ENCODE measurements at places on chromosomes 3 and 15.

DNA sequence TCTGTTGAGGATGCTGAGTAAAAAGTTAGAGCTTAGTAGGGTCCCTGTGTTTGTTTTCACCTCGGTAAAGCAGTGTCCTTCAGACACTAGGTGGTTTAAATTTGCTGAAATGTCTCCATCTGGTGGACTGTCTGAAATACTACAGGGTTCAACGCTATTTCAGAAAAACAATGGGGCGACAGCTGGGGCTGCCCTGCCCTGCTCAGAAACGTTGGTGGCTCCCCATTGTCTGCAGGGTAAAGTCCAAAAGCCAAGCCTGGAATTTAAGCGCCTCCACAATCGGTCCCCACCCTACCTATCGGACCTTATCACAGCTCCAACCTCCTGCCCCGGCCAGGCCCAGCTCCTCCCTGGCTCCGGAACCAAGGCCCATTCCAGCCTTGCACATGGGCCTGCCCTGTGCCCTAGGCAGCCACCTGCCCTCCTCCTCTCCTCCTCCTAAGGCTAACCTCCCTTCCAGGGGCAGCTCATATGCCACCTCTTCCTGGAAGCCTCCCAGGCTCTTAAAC lies 4.3 kb upstream of the TSEN2 start:
- DNase-seq: no peak

DNA sequence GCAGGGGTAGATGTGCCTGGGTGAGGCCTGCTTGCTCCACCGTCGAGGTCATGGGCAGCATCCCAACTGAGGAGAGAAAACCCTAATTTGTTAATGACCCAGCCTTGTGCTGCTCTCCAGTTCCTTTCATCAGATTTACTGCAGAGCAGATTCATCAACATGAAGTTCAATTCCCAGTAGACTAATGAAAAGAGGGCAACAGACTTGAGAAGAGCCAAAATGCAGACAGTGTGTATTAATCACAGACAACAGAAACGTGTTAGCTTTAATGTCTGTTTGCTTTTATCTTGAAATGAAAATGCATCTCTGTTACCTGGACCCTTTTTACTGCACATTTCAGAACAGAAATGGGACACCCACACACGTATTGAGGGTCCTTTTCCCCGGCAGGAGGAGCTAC lies 103.5 kb upstream of the TRIM42 start:
- DNase-seq: no peak

GRCh38 chr3:4976109-4976508 lies 3.1 kb upstream of the BHLHE40 start:
- DNase-seq: no peak

- no peak for DNase-seq
These were observed 33.0 kb downstream of the DENND6A start for GRCh38 chr3:57659806-57660439.

GRCh38 chr3:150055332-150055731 lies 84.6 kb upstream of the PFN2 start:
- no peak for DNase-seq

GRCh38 chr3:139948898-139949297 lies 13.9 kb downstream of the CLSTN2 start:
- no peak for DNase-seq

GRCh38 chr3:71511037-71511436 lies 72.5 kb downstream of the FOXP1 start:
- no peak for DNase-seq

DNA sequence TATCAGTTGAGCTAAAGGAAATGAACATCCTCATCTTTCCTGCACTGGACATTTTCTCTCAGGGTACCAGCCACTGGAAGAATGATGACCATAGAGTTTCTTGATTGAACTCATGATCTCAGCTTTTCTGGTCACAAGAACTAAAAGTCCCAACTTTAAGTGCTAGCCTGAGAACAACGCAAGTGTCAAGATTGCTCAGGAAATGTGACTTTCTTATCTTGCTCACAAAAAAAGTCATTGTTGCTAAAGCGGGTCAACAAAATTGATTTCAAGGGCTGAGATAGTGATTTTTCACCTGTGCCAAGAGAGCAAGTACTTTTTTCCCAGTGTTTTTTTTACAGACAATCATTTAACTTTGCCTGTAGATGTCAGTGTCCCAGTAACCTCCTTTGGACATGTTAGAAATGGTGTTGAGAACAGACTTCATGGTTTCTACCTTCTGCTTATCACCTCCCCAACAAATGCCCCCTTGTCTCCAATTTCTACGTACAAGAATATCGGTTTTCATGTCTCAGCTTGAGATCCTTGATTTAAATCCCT lies 125.9 kb downstream of the SEMA6D start:
- no peak for DNase-seq

- DNase-seq: no peak
These were observed 148.3 kb downstream of the SMAD6 start for GRCh38 chr15:66850078-66850991.

GRCh38 chr3:28982906-28983305 lies 298.0 kb upstream of the RBMS3 start:
- DNase-seq: no peak

GRCh38 chr15:73700041-73700842 lies 16.1 kb downstream of the CD276 start:
- DNase-seq: peak; percentile 60

GRCh38 chr3:176633511-176633910 lies 563.8 kb downstream of the TBL1XR1 start:
- DNase-seq: no peak

GRCh38 chr15:38828031-38828532 lies 263.5 kb upstream of the RASGRP1 start:
- DNase-seq: no peak

- DNase-seq: no peak
These were observed 974.4 kb upstream of the ALCAM start for GRCh38 chr3:104392327-104392726.

DNA sequence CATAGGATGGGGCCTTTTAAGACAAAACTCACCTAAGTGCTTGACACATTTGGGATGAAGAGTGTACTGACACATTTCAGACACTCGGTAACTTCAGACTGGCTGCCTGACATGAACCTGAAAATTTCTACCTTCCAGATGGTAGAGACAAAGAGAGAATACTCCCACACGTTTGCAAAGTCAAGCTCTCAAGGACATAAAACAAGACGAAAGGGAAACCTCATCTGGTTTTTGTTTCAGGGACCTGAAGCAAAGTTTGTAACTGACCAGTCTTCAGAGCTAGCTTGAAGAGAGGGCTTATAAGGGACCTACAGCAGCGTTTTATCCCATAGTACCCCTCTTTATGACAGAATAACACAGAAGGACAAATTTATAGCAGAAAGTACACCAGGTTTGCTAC lies 41.9 kb downstream of the ZNF621 start:
- DNase-seq: no peak

GRCh38 chr3:118818386-118818785 lies 216.3 kb downstream of the IGSF11 start:
- DNase-seq: no peak

- DNase-seq: no peak
These were observed 419.1 kb upstream of the CDIN1 start for GRCh38 chr15:36160351-36160750.

DNA sequence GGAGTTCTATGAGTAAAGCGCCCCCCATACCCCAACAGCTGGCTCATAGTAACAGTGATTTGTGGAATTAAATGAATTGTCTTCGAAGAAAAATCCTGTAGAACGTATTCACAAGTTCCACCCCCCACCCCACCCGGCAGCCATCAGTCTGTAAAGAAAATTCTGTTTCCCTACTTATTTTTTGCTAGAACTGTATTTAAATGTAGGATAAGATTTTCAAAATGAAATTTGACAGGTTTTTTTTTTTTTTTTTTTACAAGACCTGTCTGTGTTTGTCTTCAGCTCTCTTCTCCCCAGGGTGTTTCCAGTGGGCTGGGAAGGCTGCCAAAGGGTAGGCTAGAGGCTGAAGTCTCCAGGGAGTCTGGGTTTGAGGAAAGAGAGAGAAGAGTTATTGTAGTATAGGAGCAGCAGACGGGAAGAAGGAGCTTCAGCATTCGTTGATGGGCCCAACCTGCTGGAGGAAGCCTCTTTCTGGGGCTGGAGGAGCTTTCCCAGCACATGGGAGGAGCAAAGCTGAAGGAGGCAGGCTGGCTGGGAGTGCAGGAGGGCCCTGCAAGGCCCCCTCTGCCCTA lies 130.6 kb upstream of the SEMA6D start:
- DNase-seq: no peak

- no peak for DNase-seq
These were observed 961.4 kb downstream of the EPHA3 start for GRCh38 chr3:90068783-90069182.

GRCh38 chr3:71389911-71390573 lies 193.5 kb downstream of the FOXP1 start:
- no peak for DNase-seq

GRCh38 chr15:68298882-68299381 lies 21.4 kb downstream of the FEM1B start:
- DNase-seq: no peak

GRCh38 chr3:24958271-24958670 lies 463.6 kb upstream of the THRB start:
- no peak for DNase-seq

DNA sequence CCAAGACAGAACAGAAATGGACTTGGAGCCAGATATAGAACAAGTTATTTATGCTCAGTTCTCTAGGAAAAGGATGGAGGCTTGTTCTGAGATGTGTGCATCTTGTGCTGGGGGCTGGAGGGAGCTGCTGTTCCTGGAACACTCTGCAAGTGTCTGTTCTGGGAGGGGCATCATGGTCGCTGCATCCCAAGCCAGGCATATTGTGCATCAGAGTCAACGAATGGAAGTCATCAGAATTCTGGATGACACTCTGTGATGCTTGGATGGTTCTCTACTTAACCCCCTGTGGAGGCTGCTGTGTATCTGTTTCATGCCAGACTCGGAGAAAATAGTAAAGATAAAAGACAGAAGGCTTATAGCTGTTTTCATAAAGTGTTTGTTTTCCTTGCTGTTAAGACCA lies 34.7 kb downstream of the RPL22L1 start:
- no peak for DNase-seq

- DNase-seq: no peak
These were observed 11.1 kb downstream of the HCLS1 start for GRCh38 chr3:121649645-121650044.

- DNase-seq: no peak
These were observed 57.9 kb downstream of the CMSS1 start for GRCh38 chr3:99875581-99875928.

GRCh38 chr3:159870723-159871122 lies 117.9 kb upstream of the IL12A start:
- no peak for DNase-seq

GRCh38 chr3:10421996-10422395 lies 83.4 kb downstream of the ATP2B2 start:
- DNase-seq: no peak

DNA sequence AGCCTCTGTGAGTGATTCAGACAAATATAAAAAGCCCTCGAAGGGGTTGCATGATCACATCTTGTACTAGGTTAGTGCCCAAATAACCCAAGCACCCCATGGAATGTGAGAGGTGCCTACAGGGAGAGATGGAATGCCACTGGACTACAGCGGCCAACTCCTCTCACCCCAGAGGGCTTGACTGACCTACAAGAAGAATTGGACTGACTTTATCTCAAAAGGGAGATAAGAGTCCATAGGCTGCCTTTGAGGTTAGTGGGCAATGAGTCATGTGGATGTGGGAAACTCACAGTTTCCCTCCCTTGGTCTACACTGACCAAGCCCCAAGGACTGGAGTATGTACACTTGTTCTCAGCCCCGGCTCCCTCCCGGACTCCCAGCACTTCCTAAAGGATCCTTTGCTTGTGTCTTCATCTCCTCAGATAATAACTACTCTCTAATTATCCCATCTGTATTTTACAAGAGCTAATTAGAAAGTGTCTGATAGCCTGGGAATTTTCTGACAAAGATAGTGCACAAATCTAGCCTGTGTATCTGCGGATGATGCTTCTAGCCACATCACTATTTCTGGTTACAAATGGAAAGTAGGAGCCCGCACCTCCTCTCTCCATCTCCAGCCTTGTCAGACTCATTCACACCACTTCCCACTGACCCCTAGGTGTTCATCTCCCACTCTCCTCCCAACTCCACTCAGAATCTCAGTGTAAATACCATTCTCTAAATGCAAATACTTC lies 547.8 kb upstream of the TBL1XR1 start:
- DNase-seq: no peak

DNA sequence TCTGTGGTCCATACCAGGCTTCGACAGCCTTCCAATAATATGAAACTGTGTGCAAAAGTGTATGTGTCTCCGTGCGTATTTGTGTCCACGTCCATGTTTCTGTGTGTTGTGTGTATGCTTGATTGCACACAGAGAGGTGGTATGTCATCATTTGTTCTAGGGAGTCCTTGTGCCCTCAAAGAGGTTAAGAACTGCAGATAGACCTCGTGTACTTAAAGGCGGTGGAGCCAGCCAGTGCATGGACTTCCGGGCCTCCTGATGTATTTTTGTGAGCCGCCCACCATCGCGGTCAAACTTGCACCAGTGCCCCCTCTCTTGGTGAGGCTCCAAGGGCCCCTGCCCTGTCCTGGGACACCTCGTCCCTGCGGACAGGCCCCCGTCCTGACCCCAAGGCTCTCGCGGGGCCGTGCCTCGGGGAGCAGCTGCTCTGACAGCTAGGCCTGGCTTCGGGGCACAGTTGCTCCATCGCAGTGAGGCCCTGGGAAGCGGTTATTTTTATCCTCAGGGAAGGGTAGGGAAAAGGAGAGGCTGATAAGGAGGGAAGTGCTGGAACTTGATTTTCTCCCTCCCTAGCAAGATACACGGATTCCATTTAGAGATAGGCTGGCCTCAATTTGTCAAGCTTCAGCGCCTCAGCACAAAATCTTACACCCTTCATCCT lies 1.2 kb upstream of the RYK start:
- no peak for DNase-seq

- no peak for DNase-seq
These were observed 43.9 kb upstream of the TRPM1 start for GRCh38 chr15:31145271-31145911.

DNA sequence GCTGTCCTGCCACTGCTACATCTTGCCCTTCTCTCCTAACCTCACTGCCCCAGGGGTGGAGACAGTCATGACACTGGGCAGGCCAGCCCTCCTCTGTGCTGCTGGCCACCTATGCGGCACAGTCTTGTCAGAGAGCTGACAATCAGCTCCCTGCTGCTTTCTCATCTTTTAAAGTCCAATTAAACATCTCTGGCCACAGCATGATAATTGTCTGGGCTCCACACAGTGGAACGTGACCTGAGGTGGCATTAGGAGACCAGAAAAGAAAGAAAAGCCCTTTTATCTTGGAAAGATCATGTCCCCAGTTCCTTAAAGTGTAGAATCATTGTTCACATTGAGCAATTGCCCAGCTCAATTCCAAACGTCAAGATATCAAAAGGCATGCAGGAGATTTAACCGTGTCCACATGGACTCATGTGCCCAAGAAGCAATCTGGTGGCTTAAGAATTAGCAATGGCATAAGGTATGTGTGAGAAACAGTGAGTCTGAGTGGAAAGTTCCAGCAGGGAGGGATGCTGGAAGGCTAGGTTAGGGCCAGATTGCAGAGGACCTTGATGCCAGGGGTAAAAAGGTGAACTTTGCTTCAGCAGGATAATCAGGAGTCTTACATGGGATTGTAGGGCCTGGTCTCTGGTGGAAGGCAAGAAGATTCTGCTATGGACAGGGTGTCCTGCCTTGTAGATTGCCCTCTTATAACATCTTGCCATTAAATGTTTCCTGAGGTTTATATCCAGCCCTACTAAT lies 15.3 kb upstream of the CACNA1D start:
- no peak for DNase-seq

- DNase-seq: peak; percentile 20
These were observed 441 bp upstream of the UCN2 start for GRCh38 chr3:48564022-48564421.
